ENCODE measurements at places on chromosomes 5 and 9.

DNA sequence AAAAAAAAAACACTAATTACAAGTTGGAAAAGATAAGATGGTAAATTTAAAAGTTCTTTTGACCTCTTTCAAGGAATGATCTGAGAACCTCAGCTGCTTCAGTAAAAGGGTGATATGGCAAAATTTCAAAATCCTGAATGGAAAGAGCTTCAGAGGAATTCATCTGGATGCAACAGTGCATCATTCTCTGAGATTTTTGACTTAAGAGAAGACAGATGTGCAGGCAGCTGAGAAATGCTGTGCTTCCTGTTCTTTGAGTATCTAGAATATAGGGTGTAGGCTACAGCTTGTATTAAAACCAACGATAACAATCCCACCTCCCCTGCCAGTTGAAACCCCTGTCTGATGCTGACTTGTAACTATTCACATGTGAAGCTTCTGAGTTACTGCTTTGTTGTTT, 6.2 kb downstream of the FRMPD1 start:
- DNase-seq, result no peak

GRCh38 chr5:67805666-67806348, 409.7 kb upstream of the PIK3R1 start:
- DNase-seq, result no peak

DNA sequence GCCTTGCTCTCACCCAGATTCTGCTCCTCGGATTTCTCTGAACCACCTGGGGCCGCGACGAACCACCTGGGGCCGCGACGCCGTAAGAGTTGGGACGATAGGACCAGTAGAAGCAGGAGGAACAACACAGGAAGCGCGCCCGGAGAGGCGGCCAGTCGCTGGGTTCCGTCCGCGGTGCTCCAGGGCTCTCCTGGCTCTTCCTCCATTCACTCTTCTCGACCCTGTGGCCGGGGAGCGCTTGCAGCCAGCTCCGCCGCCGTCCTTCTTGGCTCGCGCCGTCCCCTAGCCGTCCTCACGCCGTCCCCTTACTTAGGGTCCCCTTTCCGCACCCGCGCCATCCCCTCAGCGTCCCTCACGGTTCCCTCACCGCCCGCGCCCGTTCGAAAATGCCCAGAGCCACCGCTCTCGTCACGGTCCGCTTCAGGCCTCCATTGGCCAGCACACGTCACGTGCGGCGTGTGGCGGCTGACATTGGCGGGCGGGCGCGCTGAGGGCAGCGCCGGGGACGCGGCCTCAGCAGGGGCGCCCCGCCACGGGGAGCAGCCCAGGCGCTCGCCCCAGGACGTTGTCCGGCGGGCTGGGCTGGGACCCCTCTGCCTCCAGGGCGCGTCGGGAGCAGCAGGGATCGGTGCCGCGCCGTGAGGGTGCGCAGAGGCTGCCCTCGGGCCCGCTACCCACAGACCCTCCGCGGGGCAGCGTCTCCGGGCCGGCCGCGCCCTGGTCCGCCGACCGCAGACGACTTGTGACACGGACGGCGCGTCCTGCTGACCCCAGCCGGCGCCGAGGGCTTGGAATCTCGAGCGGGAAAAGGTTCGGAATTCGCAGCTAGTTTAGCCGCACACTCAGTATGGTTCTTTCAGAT, 53.7 kb upstream of the PTPDC1 start:
- peak; percentile 63 for DNase-seq

DNA sequence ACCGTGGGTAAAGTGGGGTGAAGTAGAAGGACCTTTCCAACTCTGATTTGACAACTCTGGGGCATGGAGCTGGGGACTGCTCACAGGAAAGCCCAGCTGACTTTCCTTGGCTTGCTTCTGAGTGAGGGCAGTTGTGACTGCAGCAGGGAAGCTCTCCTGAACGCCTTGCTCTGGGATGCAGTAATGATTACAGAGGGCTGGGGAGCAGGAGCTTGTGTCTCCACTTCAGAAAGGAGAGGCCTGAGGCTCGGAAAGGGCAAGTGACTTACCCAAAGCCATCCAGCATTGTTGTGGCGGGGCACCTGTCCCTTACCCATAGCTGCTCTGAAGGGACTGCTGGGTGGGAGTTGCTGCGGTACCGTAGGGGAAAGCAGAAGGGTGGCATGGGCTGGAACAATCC, 41.2 kb downstream of the GSN start:
- no peak for DNase-seq

GRCh38 chr9:20692554-20692953, 8.5 kb downstream of the FOCAD start:
- DNase-seq, result no peak

DNA sequence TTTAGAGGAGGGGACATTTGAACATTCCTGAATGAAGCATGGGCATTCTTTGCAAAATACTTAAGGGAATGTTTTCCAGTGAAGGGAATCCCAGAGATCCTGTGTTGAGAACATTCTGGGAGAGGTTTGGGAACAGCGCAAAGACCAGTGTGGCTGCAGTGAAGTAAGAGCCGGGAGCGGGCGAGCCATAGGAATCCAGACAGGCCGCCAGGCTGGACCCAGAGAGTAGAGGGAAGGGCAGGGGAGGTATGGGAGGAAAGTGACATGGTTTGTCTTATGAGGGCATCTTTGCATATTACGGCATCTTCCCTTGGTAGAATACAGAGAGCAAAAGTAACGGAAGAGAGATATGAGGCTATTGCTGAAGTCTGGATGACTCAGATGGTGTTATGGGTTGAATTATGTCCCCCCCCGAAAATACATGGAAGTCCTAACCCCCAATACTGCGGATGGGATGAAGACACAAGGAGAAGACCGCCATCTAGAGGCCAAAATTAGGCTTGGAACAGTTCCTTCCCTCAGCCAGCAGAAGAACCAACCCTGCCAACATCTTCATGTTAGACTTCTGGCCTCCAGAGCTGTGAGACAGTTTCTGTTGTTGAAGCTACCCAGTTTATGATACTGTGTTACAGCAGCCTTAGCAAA, 268.2 kb downstream of the MAST4 start:
- DNase-seq, result peak; percentile 50

GRCh38 chr9:81032030-81032572, 657.2 kb downstream of the TLE1 start:
- DNase-seq, result peak; percentile 87

GRCh38 chr5:94849821-94850736, 231.6 kb downstream of the SLF1 start:
- peak; percentile 54 for DNase-seq

DNA sequence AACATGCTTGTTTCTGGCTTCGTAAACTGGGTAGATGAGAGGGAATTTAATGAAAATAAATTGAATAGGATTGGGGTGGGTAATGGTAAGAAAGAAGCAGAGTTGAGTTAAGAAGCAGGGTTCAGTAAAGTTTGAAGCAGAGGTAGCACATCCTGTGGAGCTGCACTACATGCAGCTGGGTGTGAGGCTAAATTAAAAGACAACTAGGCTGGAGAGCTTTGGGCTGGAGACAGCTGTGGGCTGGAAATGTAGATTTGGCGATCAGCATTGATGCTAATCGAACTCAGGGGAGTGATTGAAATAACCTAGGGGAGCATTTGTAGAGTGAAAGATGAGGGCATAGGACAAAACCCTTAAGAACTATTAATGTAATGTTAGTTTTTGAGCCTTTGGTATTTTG, 35.6 kb downstream of the CDC42SE2 start:
- DNase-seq, result no peak

DNA sequence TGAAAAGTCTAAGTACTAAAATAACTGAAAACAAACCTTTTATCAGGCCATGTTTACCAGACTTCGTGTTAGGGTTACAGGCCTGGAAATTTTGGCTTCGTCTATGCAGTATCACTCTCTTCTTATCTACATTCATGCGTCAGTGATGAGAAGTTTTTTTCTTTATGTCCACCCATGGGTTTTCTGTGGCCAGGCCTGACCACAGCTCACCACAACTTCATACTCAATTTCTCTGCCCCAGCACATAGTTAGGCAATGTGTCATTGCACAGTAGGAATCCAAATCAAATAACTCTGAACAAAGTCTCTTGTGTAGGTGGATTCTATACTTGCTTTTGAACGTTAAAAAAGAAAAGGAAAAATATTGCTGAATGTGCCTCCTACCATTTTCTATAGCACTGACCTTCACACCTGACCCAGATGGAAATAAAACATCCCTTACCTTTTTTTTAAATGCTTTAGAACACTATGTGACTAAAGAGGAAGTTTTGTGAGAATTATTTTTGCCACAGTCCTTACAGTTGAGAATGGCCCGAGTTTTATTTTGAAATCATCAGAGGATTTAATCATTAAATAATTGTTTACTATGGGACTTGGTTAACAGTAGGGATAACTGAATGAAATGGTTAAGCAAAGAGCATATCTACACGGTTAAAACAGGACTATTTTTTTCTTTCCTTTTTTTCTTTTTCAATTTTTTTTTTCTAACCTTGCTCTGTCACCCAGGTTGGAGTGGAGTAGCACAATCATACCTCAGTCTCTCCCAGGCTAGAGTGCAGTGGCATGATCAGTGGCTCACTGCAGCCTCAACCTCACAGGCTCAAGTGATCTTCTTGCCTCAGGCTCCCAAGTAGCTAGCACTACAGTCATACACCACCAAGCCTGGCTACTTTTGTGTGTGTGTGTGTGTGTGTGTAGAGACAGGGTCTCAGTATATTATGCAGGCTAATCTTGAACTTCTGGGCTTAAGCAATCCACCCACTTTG, 1247.0 kb upstream of the ACO1 start:
- peak; percentile 94 for DNase-seq

GRCh38 chr5:174084691-174085154, 39.2 kb downstream of the NSG2 start:
- no peak for DNase-seq

- no peak for DNase-seq
Observed at GRCh38 chr9:7073706-7074105, 315.9 kb downstream of the KDM4C start.

GRCh38 chr5:130092991-130093390, 188.7 kb downstream of the CHSY3 start:
- DNase-seq, result no peak

DNA sequence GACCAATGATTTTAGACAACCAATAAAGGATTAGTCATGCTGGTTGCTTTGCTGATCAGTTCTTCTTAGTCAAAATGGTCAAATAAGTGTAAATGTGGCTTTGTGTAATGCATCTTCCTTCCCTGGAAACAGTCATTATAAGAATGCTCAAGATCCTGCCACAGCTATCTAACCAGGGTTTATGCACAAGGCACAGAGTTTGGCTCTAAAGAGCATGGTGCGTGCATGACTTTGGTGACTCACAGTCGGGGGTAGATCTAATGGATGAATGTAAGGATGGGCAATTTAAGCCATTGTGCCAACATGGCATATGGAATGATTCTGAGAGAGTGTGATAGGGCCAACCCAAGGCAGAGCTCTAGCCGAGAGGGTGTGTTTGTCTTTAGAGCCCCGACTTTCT, 6.5 kb downstream of the LIX1 start:
- DNase-seq, result no peak

GRCh38 chr9:112751056-112751795, 666 bp downstream of the SNX30 start:
- peak; percentile 45 for DNase-seq

DNA sequence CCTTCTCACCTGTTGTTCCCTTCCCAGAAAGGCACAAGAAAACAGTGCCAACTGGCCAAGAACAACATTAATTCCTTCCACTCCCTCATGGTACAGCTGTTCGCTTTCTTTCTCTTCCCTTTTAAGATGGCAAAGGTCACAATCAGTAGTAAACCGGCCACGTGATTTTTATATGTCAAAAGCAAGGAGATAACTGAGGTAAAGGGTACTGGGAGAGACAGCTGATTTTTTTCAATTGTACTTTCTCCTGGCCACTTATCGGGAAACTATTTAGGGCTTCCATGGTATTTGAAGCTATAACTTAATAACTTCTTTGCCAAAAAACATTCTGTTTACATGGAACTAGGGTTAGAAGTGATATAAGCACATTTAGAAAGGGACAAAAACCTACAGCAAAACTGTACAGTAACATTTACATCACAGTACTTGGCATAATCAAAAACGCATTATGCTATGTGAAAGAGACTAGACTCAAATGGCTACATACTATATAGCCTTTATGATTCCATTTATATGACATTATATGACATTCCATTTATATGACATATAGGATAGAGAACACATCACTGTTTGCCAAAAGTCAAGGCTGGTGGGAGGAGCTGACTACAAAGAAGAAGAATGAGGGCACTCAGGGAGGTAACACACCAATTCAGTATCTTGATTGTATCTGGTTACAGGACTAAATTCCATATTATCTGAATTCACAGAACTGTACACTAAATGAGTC, 24.8 kb downstream of the PLPP1 start:
- peak; percentile 28 for DNase-seq

GRCh38 chr5:180598316-180598701, 7.0 kb upstream of the SCGB3A1 start:
- no peak for DNase-seq

DNA sequence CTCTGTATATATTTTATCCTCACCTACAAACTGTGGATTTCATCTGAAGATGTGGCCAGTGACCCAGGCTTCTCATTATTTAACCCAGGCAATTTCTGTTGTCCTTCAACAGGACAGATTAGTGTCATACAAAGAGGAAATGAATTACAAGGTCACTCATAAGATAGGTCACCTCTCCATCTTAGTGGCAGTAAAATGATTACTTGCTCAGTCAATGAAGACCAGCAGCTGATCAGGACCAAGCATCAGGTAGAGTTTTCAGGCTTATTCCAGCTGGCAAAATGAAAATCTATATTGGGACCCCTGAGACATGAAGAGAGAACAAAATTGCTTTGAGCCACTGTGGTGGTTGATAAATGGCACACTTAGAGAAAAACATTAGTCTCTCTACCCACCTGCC, 135.2 kb upstream of the PRDM9 start:
- DNase-seq, result no peak

DNA sequence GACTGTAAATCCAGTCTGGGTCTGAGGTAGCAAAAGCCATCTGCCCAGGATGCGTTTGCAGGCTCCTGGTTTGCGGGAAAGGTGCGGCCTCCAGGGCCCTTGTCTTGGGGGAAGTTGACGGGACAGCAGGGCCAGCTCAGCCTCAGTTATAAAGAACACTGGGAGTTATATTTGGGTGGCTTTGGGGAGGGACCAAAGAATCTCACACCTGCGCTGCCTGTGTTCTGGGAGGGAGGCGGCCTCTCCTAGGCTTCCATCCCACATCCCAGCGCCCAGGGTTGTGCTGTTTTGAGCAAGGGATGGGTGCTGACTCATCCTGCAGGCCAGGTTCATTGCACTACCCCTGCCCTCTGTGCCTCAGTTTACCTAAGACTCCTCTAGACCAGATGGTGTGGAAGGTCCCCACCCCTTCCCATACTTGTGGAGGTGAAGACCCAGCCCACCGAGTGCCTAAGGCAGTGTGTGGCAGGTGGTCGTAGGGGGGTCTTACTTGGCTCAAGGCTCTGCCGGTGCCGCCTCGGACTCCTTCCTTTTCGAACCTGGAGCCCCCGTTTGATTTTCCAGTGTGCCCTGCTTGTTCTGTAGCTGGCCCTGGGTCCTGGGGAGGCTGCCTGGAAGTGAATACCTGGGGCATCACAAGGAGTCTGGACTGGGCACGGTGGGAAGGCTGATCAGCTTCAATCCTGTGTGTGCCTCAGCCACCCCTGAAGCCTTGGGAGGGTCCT, 39.3 kb upstream of the FCN2 start:
- DNase-seq, result no peak

DNA sequence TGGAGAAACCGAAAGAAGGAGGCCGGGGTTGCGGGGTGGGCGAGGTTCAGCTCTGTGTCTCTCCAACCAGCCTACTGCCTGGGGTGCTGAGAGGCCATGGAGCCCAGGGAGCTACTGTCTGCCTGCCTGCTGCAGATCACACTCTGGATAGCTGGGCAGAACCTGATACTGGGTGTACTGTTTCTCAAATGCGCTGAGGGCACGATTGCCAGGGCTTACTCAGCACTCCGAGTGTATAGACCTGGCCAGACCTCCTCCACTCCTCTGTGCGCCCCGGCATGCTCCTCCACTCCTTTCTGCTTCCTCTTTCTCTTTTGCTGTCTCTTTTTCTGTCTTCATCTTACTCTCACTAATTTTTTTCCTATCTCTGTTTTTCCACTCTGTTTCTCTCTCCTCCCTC, 215.1 kb downstream of the PAPPA start:
- DNase-seq, result no peak
